ENCODE measurements at places on chromosomes 13 and 19.

- peak; percentile 33 for DNase-seq
Observed at GRCh38 chr13:19910336-19911072, 47.1 kb upstream of the ZMYM5 start.

DNA sequence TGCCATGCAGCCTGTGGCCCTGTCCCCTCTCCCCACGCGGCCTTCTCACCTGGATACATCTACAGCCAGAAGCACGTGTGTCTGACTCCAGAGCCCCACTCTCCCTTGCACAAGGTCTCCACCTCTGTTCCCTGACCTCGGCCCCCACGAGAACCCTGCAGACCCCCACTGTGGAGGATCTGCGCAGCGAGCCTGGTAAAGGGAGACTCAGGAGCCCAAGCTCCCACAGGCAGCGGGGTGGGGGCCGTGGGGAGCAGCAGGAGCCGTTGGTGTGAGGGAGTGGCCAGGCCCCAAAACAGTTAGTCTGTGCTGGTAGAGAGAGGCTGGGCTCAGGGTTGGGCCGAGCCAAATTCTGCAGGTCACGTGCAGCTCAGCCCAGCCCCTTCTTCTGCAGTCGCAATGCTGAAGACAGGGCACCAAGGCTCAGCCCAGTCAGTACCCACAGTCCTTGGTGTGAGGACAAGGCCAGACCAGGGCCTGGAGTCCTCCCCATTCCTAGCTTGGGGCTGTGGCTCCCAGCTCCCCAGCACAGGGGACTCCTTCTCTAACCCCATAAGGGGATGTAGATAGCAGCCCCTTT lies 28.7 kb upstream of the SLC7A10 start:
- DNase-seq, result no peak

DNA sequence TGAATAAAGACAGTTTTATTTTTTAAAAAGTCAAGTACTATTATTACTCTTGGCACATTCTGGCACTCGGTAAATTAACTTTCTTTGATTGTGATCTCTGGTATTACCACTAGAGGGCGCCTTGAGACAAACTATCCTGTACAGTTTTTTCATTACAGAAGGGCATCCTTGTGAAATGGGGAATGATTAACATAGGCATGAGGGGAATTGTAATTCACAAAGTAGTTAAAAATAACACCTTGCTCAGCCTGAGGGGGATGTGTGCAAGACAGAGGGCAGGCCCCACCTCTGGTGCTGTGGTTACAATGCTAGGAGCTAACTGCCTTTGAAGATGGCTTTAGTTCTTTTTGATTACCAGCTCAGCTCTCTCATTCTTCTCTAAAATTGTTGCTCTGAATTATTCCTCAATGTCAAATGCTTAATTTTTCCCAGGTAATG lies 24.2 kb upstream of the C1QTNF9B start:
- no peak for DNase-seq

GRCh38 chr13:80591976-80592740 lies 251.2 kb upstream of the SPRY2 start:
- DNase-seq, result no peak

GRCh38 chr13:113837560-113838355 lies 26.1 kb downstream of the GAS6 start:
- DNase-seq, result peak; percentile 99

DNA sequence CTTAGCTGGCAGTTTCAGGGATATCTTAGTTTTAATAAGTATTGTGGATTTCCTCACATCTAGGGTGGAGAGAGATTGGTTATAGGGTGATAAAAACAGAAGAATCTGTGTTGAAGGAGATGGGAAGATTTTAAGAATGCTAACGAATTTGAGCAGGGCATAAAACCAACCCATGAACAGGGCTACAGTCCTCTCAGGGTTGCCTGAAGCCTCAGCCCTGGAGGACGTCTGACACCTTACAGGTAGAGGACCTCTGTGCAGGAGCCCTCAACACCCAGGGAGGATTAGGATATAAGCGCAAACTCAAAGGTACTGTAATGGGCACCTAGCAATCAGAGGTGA lies 461 bp upstream of the WASF3 start:
- DNase-seq, result no peak

GRCh38 chr19:10474962-10475451 lies 28.1 kb downstream of the KEAP1 start:
- no peak for DNase-seq

- DNase-seq, result no peak
Observed at GRCh38 chr19:1648920-1649541, 3.4 kb downstream of the TCF3 start.

DNA sequence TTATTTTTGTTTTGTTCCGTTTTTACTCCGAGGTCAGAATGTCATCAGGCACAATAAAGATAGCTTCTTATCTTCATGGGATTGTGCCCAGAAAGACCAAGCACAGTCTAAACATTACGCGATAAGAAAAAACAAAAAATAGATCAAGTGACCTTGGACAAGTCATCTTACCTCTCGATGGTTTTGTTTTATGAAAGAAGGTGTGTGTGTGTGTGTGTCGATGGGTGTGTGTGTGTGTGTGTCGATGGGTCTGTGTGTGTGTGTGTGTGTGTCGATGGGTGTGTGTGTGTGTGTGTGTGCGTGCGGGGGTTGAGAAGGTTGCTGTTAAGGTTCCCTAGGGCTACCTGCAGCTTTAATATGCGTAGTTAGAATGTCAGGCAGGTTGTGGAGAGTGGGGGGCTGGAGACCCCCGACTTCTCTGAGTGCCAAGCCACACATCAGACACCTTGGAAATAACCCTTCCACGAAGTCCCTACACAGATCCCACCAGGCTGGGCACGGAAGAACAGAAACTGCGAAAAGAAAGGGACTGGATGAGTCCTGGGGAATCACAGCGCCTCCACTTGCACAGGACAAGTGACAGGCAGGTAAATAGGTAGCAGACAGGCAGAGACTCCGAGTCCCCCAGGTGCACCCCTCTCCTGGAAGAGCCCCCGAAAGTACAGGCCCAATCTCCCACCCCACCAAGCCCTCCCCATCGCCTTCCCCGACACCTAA lies 458 bp upstream of the ATP8A2 start:
- DNase-seq, result no peak

GRCh38 chr13:111967572-111968201 lies 99.3 kb upstream of the SOX1 start:
- no peak for DNase-seq

Measured in H54 (cell line).